ENCODE measurements at places on chromosomes 12 and 14.

GRCh38 chr14:24121210-24121609, 6.5 kb upstream of the NRL start:
- H3K27me3 ChIP-seq = no peaks in the 10 kb centered on the region
- peak overlapping the region; percentile 2 for H3K27ac ChIP-seq
- DNase-seq = no peak
- no peak overlapping the region for H3K4me3 ChIP-seq

- no peak overlapping the region for H3K27ac ChIP-seq
- peaks cover 11% of the 10 kb centered on the region for H3K4me1 ChIP-seq
- no peak overlapping the region for H3K4me3 ChIP-seq
- no peaks in the 10 kb centered on the region for H3K36me3 ChIP-seq
- DNase-seq = no peak
Observed at GRCh38 chr14:21703357-21704326, 30.0 kb upstream of the OR4E1 start.

GRCh38 chr14:24988760-24989159, 61.2 kb downstream of the STXBP6 start:
- peaks cover 4% of the 10 kb centered on the region for H3K27me3 ChIP-seq
- no peaks in the 10 kb centered on the region for H3K4me1 ChIP-seq
- H3K27ac ChIP-seq = no peak overlapping the region
- H3K36me3 ChIP-seq = no peaks in the 10 kb centered on the region
- no peak for DNase-seq

DNA sequence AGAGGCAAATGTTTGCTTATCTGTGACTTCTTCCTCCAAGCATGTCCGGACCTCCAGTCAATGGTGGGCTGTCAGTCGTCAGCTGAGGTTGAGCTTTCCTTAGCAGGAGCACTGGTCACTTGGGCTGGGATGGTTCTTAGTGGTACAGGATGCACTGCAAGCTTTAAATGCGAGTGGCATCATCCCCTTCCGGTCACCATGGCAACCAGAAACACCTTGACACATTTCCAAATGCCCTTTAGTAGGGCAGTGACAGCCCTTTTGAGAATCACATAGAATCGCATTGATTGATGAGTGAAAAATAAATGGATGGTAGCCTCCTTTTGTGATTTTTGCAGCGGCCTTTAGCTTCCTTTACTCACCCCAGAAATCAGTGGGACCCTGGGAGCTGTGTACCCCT, 24.1 kb downstream of the NTF3 start:
- no peaks in the 10 kb centered on the region for H3K36me3 ChIP-seq
- no peak overlapping the region for H3K4me3 ChIP-seq
- H3K4me1 ChIP-seq = peaks cover 11% of the 10 kb centered on the region
- DNase-seq = no peak

- no peak overlapping the region for H3K4me3 ChIP-seq
- peaks cover 27% of the 10 kb centered on the region for H3K4me1 ChIP-seq
- H3K27me3 ChIP-seq = peaks cover 11% of the 10 kb centered on the region
- H3K36me3 ChIP-seq = peaks cover 33% of the 10 kb centered on the region
Observed at GRCh38 chr12:47965581-47965980, 2.2 kb downstream of the TMEM106C start.

GRCh38 chr12:98823012-98823411, 177.9 kb downstream of the APAF1 start:
- H3K36me3 ChIP-seq = no peaks in the 10 kb centered on the region
- no peaks in the 10 kb centered on the region for H3K4me1 ChIP-seq
- DNase-seq = no peak
- no peak overlapping the region for H3K27ac ChIP-seq
- H3K27me3 ChIP-seq = peaks cover 3% of the 10 kb centered on the region

DNA sequence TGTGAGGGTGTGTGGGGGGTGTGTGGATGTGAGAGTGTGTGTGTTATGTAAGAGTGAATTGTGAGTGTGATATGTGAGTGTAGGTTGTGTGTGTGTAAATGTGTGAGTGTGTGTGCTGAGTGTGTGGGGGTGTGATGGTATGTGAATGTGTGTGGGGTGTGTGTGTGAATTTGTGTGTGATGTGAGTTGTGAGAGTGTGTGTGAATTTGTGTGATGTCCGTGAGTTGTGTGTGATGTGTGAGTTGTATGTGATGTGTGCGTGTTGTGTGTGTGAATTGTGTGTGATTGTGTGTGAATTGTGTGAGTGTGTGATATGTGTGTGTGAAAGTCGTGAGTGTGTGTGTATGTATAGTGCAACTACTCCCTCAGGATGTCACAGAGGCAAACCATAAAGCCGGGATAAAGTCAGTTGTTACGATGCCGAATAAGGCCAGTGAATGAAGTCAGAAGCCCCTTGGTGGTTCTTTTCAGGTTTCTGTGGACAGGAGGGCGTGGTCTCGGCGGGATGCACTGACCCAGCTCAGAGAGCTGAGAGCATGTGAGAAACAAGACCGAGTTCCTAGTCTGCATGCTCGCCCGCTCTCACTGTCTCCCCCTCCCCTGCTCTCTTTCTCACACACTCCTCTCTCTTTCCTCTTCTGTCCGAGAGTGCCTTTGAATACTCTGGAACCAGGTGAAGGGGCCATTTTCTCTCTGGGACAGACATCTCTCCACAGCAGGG, 71.8 kb upstream of the MAX start:
- H3K27ac ChIP-seq = no peak overlapping the region
- H3K36me3 ChIP-seq = no peaks in the 10 kb centered on the region
- DNase-seq = no peak
- no peak overlapping the region for H3K4me3 ChIP-seq

DNA sequence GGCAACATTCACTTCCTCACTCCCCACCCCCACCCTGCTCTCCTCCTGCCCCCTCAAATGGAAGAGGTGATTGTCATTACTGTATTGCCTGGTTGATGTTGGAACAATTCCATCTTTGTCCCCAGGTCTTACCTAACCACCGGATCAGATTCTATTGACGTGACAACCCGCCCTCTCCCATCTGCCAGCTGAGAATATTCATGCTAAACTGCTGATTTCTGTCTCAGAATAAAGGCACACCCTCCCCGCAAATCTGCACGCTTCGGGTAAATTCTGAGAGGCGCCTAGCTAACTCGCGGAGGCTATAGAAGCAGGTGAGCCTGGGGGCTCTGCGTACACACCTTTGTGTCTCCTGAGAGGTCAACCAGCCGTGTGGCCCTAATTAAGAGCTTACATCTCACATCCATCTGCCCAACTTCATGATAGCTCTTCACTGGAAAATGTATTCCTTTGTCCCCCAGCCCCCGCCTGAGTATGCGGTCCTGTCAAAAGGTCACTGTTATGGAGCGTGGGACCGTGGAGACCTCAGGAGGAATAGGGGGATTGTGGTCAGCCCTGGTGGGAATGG, 1054.3 kb downstream of the VRK1 start:
- H3K4me1 ChIP-seq = no peaks in the 10 kb centered on the region
- no peak overlapping the region for H3K4me3 ChIP-seq
- H3K27me3 ChIP-seq = no peaks in the 10 kb centered on the region
- no peak for DNase-seq

DNA sequence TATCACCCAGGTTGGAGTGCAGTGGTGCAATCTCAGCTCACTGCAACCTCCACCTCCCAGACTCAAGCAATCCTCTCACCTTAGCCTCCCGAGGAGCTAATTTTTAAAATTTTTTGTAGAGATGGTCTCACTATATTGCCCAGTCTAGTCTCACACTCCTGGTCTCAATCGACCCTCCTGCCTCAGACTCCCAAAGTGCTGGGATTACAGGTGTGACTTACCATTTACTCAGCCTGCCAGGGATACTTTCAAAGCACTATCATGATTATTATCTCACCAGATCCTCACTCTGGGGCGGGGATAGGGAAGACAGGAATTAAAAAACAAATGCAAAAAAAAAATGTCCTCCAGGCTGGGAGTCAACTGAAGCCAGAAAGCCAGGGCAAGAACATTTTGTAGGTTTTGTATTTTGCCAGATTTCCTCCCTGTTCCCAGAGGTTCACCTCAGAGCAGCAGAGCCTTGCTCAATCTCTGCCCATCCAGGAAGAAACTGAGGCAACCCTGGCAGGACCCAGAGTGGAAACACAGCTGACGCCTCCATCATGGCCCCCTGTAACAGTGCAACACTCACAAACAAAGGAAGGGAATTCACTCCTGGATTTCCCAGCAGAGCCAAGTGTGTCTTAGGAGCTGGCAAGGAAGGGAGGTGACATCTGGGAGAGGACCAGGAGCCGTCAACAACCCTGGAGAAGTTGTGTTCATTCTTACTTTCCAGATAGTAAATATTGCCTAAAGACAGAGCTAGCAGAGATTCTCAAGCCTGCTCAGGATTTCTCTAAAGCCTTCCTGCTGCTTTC, 73.9 kb downstream of the IRF2BPL start:
- no peak for DNase-seq
- peaks cover 48% of the 10 kb centered on the region for H3K4me1 ChIP-seq
- no peaks in the 10 kb centered on the region for H3K36me3 ChIP-seq
- no peak overlapping the region for H3K4me3 ChIP-seq
- peak overlapping the region; percentile 97 for H3K27ac ChIP-seq

DNA sequence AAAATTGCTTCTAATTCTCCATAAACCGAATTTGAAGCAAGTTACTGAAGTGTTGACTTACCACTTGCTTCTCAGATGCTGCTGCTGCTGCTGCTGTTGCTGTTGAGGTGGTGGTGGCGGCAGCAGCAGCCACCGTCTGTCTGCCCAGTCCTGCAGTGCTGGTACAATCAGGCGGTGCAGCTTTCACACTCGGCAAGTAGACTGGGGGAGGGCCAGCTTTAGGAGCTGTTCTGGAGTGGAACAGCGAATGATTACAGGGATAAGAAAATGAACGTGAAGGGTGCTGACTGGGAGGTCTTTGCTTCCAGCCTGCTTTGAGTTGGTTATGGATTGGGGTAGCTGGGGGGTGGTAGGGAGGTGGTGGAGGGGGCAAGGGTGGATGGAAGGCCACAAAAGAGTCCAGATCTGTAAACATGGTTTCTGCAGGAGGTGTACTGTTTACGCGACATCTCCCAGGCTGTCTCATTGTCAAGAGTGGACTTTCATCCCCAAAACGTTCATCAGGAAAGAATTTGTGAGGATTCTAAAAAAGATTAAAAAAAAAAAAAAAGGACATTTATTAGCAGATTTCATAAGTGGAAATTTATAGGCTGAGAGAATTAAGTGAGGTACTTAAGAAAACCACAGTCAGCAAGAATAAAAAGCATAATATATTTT, 38.8 kb downstream of the UBR7 start:
- peaks cover 59% of the 10 kb centered on the region for H3K36me3 ChIP-seq
- no peak overlapping the region for H3K4me3 ChIP-seq
- H3K4me1 ChIP-seq = peaks cover 3% of the 10 kb centered on the region
- no peaks in the 10 kb centered on the region for H3K27me3 ChIP-seq
- no peak overlapping the region for H3K27ac ChIP-seq

DNA sequence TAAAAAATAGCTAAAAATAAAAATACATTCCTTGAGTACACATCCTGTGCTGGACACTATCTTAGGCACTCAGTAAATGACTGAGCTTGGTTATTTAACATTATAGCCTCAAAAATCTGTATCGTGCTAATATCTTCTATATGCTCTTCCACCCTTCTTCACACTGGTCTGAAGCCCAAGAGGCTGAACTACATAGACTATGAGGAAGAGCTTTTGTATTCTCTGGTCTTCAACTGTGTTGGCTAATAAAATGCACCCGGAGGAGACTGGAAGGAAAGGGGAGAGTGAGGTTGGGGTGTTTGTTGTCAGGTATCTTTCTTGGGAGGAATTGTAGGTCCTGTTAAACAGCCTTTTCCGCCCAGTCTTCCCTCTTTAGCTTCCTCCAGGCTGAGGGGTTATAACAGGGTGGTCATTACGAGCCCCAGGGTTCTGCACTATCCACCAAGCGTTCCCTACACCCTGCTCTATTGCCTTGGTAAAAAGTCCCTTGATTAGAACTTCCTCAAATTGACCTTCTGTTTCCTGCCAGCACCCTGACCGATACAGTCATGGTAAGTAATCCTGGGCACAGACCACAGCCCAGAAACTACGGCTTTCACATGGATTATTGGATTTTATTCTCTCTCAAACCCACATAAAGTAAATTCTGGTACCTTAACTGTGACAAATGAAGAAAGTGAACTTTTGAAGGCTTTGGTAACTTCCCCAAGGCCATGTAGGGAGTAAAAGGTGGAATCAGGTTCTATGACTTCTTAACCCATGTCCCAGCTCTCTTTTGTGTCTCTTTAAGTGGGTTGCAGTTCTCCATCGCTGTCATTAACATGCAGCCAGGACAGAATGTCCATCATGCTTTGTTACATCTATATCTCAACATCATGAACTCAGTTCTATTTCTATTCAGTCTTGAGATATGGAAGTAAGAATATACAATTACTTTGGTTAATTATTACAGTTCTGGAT, 71.3 kb downstream of the PTHLH start:
- H3K27me3 ChIP-seq = peaks cover 7% of the 10 kb centered on the region
- peak; percentile 20 for DNase-seq
- peaks cover 7% of the 10 kb centered on the region for H3K4me1 ChIP-seq
- peak overlapping the region; percentile 60 for H3K27ac ChIP-seq
- peak overlapping the region; percentile 9 for H3K4me3 ChIP-seq

- peaks cover 32% of the 10 kb centered on the region for H3K36me3 ChIP-seq
- H3K4me3 ChIP-seq = no peak overlapping the region
- peaks cover 20% of the 10 kb centered on the region for H3K4me1 ChIP-seq
- peak overlapping the region; percentile 14 for H3K27ac ChIP-seq
- H3K27me3 ChIP-seq = no peaks in the 10 kb centered on the region
Observed at GRCh38 chr14:20295067-20295466, 10.7 kb downstream of the TTC5 start.

DNA sequence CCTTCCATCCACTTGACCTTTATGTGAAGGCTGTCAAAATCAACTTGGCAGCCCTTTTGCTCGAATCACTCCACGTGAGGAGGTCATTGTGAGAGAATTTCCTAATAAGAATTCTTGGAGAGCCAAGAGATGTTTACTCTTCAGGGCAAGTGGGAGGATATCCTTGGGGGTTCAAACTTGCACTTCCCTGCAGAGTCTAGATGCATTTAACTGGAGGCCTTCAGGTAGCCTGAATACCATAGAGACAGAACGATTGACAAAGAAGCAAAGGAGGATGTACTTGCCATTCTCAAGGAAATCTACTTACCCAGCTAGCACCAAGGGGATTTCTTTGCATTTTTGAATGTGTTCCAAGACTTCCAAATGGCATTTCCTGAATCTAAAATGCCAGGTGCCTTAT, 1702.6 kb upstream of the FLRT2 start:
- H3K36me3 ChIP-seq = no peaks in the 10 kb centered on the region
- H3K4me1 ChIP-seq = no peaks in the 10 kb centered on the region
- H3K4me3 ChIP-seq = no peak overlapping the region
- H3K27me3 ChIP-seq = no peaks in the 10 kb centered on the region

GRCh38 chr14:90444077-90444696, 47.4 kb downstream of the CALM1 start:
- H3K27me3 ChIP-seq = peaks cover 8% of the 10 kb centered on the region
- no peak for DNase-seq
- no peak overlapping the region for H3K27ac ChIP-seq
